ENCODE measurements at places on chromosomes 5 and 9.

DNA sequence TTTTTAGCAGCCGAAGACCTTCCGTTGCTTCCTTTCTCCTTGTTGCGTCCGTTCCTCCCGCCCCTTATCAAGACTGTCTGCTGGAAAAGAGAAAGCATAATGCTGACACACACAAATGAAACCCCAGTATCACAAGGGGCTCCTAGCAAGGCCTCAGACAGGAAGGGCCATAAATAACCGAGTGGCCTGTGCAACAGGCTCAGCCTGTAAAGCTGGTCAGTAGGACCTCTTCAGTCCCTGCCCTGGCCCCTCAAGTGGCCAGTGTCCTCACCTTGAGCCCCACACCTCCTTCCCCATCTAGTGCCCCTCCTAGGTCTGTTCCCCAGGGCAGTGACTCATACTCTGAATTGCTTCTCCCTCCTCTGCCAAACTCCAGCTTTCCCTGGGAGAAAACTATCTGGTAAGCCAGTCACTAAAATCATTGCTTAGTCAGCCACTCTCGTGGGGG, 174.6 kb upstream of the IL12B start:
- DNase-seq: no peak

- DNase-seq: no peak
These were observed 54.2 kb downstream of the ZSWIM6 start for GRCh38 chr5:61386045-61386800.

GRCh38 chr5:13814301-13814700, 130.2 kb downstream of the DNAH5 start:
- no peak for DNase-seq

DNA sequence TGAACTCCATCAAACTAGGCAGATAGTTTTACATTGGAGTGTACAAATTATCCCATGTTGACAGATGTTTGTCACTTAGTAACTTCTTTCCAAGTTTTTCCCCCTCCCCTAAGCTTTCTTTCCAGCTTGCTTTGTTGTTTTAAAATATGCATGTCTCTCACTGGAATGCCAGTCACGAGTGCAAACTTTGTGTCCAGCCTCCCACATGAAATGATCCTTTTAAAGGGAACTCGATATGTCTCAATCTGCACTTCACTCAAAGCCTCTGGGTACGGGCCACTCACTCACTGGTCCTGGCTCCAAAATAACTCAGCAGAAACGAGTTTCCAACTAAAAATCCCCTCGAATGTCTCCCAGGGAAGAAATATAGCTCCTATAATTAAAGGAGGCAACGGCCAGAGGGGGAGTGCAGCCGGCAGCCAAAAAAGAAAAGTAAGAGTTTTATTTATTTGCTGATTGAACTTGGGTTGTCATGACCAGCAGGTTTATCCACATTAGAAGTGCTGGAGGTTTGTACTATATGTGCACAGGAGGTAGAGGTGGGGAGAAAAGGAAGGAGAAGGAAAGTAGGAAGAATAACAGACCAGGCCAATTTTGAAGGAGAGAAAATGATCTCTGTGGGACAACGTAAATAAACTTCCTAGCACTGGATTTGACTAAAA, 17.5 kb downstream of the NR2F1 start:
- DNase-seq: no peak

DNA sequence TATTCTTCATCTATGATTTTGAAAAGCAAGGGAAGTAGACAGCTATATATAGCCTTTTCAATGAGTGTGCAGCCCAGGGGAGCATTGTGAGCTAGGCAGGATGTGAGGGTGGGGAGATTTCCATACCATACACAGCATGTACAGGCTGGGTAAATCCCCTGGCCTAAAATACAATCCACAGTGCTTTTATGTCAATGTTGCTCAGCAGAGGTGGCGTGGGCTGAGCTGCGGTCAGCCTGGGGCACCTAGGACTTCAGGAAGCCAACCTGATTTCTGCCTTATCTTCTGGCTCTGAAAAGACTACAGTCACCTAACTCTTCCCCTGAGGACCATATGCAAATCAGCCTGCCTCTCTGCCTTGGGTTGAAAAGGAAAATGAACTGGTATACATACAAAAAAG, 6.3 kb upstream of the GARIN3 start:
- DNase-seq: no peak

DNA sequence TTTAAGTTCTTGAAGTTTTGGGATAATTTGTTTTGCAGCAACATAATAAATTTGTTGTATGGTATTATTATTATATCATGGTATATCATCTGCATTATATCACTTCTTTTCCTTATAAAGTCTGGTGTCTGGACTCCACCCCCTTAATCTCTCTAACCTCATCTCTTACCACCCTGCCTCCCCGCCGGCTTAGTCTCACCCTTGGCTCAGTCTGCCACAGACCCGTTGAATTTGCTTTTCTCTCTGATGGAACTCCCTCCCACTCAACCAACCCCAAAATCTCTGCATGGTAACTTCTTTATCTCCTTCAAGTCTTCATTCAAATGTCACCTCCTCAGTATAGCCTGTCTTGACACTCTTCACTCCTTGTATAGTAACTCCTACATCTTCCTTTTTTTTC, 29.6 kb upstream of the MATR3 start:
- DNase-seq: no peak

- DNase-seq: no peak
These were observed 132.0 kb downstream of the SEC61B start for GRCh38 chr9:99354104-99354503.

DNA sequence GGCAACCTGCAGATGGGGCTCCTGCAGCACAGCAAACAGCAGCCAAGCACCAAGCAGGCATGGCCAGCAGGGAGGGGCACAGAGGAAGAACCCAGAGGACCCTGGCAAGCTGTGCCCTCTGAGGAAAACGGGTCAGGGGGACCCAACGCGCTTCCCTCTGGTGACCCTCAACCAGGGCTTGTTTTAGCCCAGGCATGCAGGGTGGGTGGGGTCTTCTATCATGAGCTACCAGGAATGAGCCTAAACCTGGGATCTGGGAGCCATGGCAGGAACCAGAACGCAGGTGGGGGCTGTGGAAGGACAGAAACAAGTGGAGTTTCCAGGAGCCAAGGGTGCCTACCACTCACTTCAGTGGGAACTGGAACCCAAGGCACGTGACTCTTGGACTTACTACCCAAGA, 20.9 kb downstream of the IPPK start:
- no peak for DNase-seq

- DNase-seq: no peak
These were observed 158.7 kb downstream of the DRD1 start for GRCh38 chr5:175285261-175285660.

- no peak for DNase-seq
These were observed 625 bp downstream of the EXOSC2 start for GRCh38 chr9:130694205-130694604.

- no peak for DNase-seq
These were observed 242.5 kb upstream of the RIOK2 start for GRCh38 chr5:97425511-97425910.

DNA sequence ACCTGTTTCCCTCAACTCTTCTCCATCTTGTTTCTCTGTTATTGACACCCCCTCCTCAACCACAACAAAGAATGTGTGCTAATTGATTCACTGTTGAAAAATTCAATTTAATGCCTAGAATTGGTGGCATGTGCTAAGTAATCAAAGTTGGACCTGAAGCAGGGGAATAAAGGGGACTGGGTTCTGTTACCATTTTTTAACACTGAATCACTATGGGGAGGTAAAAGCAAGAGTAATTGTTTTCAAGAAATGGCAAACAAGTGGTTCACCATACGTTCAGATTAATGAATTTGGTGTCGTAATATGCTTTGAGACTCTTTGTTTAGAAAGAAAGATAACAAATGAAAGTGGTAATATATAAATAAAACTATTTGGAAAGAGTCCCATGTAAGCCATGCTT, 17.0 kb upstream of the SSBP2 start:
- DNase-seq: no peak

DNA sequence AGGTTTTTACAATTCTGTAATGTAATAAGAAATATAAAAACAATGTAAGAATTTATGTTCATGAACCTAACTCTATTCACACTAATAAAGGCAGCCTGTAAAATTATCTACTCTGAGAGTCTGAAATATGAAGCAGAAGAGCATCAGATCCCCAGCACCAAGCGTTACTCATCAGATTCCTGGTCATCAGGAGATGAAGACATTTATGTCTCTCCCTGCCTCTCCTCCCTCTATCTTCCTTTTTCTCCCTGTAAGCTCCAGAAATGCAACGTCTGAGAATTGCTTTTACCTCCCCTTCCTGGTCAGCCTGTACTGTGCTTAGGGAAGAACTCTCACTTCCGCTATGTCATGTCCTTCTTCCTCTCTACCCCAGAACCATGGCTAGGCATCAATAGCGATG, 114.4 kb upstream of the SLIT3 start:
- DNase-seq: no peak

GRCh38 chr5:172594431-172594830, 46.6 kb upstream of the NEURL1B start:
- DNase-seq: no peak

DNA sequence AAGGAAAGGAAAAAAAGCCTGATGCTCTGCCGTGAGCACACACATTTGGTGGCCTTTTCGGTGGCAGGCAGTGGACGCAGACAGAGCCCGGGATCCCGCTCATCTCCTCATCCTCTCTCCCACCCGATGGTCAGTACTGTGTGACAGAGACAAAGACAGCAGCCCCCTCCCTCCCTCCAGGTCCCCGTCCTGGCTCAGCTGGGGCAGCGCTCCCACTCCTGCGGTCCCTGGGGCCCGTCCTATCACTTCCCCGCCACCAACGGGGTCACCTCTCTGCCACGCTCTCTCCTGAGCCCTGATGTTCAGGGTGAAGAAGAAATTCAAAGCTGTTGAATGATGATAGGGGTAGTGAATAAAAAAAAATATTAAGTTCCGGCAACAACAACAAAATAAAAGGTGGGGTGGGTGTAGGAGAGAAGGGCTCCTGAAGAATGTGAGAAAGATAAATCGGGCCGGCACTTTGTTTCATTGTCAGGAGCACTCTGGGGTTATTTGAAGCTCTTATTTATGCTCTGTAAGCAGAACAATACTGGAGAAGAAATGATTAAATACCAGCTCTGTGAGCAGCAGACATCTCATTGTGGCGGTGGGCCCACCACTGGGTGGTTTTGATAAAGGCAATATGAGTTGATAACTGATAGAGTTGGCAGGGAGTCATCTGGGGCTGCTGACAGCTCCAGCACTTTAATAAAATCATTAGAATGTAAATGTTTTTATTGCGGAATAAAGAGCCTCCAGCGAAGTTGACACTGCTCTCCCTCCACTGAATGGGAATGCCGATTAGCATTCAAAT, 417.7 kb downstream of the IRX1 start:
- no peak for DNase-seq

GRCh38 chr9:115524453-115525059, 406.6 kb upstream of the TNC start:
- DNase-seq: peak; percentile 55

- no peak for DNase-seq
These were observed 145.9 kb downstream of the PRELID2 start for GRCh38 chr5:145689235-145689634.

- DNase-seq: no peak
These were observed 72.4 kb upstream of the RAPGEF1 start for GRCh38 chr9:131812116-131812790.

- no peak for DNase-seq
These were observed 48.2 kb downstream of the DBH start for GRCh38 chr9:133684121-133684935.

DNA sequence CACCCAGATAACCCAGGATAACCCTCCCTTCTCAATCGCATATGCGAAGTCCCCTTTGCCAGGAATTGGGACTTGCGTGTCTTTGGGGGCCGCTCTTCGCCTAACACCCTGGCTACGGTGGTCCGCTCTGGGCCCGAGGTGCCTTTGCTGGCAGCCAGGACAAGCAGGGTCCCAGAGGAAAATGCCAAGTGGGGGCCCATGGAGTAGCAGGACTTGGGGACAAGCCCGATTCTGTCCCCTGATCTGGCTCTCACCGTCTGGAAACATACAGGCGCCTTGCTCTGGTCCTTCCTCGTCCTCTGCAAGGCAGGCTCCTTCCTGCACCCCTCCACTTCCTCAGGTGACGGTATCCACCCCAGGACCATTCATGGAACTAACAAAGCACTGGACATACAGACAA, 78.1 kb upstream of the UNC5A start:
- DNase-seq: peak; percentile 31

DNA sequence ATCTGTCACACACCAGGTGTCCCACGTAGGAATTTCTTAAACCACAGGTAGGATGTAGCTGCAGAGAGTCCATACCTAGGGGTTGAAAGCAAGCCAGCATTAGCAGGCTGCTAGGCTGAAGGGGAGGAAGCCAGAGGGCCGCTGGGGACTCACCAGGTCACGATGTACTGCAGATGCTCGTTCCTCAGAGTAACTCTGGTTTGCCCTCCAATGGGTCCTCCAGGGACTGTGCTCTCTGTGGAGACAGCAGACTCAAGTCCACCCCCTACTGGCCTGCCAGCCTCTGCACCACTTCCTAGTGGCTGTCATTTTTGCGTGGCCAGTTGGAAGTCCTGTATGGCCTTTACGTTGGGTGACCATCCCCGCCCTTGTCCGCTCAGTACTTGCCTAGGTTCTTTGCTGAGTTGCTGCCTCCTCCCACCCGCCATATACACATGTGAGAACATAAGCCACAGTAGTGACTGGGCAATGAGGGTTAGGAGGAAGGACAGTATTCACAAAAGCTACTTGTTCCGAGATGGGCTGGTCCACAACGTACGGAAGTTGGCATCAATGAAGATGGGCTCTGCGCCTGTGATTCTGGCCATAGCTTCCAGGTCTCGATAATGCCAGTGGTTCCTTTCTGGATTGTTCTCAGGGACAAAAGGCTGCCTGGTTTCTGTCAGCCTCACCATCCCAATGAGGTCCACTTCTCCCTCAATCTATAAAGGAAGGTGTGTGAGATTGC, 4.1 kb downstream of the RPL7A start:
- DNase-seq: no peak

DNA sequence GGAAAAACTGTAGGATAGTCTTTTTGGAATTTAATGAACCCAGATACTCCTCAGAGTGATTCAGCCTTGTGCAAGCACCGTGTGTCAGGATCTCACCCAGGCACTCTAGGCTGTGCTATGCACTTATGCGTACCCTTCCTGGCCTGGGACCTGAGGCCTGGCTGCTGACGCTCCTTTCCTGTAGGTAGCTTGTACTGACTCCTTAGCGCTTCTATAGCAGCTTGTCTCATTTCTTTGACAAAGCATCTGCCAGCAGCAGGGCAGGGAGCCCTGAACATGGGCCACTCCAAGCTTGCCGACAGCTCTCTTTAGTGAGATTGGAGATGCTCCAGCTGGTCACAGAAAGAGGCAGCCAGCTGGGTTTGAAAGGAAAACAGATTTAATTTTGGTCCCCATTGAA, 147.3 kb downstream of the SGCD start:
- DNase-seq: no peak

GRCh38 chr9:134494273-134494815, 147.3 kb upstream of the COL5A1 start:
- DNase-seq: no peak

- no peak for DNase-seq
These were observed 954.1 kb upstream of the COX7C start for GRCh38 chr5:85663708-85664031.

GRCh38 chr9:95793924-95794828, 81.3 kb upstream of the ERCC6L2 start:
- no peak for DNase-seq

- no peak for DNase-seq
These were observed 203.2 kb downstream of the GAPVD1 start for GRCh38 chr9:125464591-125465385.

Data from right forelimb (tissue), 1 donor.